H1 (cell line): ENCODE measurements at places on chromosomes 12 and 14.
A peak's percentile ranks its signal among the peaks of the same experiment; 100 is the strongest.

DNA sequence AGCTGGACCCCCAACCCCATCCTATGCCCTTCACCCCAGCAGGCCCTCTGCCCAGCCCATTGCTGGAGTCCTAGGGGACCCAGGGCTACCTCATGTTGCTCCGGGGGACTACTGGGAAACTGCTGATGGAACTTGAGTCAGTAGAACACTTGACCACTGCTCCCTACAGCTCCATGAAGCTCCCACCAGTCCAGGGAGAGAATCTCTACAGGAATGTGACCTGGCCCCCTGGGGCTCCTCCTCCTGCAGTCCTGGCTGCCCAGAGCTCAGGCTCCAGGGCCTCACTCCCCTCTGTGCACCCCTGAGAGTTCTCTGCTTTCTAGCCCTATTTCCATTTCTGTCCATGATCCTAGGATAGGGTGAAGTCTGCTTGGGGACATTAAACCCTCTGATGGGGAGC is 10.8 kb upstream of the AQP2 start:
- H3K27me3 ChIP-seq, result 0 out of 2 replicates have a peak, but pooled peaks cover 3% of the 10 kb centered on the region
- H3K4me1 ChIP-seq, result peaks cover 4% of the 10 kb centered on the region

DNA sequence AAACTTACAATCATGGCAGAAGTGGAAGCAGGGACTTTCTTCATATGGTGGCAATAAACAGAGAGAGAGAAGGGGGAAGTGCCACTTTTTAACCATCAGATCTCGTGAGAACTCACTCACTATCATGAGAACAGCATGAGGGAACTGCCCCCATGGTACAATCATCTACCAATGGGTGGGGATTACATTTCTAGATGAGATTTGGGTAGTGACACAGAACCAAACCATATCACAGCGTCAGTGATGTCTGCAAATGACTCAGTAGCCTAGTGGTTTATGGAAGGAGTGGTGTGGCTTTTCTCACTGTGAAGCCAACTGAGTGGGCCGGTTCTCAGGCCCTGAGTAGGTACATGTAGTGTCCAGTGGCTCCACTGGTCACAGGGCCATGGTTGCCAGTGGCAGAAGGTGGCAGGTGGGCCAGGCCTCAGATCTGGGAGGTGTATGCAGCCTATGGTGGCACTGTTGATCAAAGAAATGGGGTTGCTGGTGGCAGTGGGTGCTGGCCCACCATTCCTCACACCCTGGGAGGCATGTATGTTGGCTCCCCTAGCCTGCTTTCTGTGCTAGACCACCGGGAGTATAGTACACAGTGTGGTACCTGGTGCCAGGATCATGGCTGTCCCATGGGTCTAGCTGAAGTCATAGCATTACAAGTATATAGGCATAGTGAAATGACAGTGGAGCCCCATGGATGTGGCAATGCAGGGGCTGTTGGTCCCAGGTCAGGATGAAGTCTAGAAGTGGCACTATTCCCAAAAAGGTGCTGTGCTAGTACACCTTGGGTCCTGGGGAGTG is 191.9 kb downstream of the NUBPL start:
- H3K36me3 ChIP-seq, result no peaks in the 10 kb centered on the region
- DNase-seq, result no peak
- no peaks in the 10 kb centered on the region for H3K27me3 ChIP-seq

GRCh38 chr12:92185052-92185451 is 39.4 kb upstream of the BTG1 start:
- H3K27me3 ChIP-seq, result no peaks in the 10 kb centered on the region
- H3K36me3 ChIP-seq, result no peaks in the 10 kb centered on the region
- no peak overlapping the region for H3K27ac ChIP-seq
- H3K4me3 ChIP-seq, result no peak overlapping the region

DNA sequence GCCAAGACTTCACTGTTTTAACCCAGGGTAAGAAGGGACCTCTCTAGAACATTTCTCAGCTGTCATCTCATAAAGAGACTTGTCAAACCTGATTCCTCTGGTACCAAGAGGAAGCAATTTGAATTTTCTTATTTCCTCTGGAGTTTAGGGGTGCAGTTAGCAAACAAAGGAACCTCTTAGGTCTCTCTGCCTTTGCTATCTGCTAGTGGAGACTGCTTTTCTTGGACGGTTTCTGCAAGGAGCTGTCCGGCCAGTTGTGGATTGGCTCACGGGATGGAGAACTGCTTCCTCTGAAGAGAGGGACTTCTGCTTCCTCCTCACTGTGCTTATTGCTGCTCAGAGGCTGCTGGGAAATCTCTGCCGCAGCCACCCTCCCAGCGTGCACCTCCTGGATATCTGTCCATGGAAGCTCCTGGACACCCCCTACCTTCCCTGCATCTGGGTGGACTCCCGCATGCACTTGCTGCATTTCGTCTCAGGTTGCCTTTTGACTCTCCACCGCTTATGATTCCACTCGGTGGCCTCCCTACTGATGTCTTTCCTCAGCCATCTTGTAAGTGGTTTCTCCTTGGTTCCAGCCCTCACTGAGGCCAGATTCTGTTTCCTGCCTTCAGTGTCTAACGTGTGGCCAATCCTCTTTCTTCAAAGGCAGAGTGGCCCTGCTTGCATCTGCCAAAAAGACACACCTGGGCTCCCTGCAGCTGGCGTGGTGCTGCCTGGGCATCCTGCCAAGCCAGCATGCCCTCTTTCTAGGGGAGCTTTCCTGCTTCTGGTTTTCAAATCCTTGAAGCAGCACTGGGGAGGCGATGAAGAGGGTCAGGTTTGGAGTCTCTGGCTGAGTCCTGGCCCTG is 187.3 kb downstream of the CHST11 start:
- no peak overlapping the region for H3K4me3 ChIP-seq
- DNase-seq, result no peak
- H3K27me3 ChIP-seq, result no peaks in the 10 kb centered on the region
- no peak overlapping the region for H3K27ac ChIP-seq
- no peaks in the 10 kb centered on the region for H3K4me1 ChIP-seq
- H3K36me3 ChIP-seq, result no peaks in the 10 kb centered on the region

DNA sequence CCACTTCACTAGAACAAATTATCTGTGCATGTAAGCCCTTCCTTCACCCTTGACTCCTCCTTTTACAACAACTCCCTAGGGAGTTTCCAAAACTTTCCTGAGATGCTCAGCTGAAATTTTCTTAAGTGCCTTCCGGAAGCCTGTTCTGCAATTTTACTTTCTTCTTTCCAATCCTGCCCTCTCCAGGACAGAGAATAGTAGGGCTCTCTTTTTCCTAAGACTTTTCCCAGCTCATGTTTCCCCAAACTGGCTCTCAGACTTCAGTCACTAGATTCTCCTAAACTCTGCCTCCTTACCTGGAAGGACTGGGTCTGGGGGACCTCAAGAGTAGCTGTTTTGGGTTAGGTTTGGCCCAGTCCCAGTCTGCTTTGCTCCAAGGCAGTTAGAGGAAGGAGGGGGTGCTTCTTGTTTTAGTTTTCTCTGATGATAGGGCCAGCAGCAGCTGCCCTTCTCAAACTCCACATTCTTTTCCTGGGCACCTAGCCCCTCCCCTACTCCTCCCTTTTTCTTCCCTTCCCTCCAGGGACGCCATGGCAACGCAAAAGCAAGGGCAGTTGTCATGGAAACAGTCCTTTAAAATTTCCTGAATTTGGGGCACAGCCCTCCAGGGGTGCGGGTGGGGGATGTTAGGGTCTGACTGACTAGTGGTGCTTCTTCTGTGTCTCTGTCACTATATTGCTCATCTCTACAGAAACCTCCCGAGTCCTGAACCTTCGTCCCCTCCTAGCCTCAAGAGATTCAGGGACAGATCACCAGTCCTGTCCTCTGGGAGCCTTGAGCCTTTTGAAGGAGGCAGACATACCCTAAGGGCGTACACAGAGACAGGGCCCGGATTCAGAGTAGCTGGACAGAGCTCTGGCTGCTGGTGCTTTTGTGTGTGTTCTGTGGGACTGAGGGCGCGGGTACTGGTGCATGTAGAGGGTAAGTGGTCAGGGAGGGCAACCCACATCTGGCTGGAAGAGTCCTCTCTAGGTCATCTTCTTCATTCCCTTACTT is 17.0 kb downstream of the PPP1R1A start:
- no peak overlapping the region for H3K27ac ChIP-seq
- no peak for DNase-seq
- H3K4me3 ChIP-seq, result no peak overlapping the region
- no peaks in the 10 kb centered on the region for H3K36me3 ChIP-seq

- 0 out of 2 replicates have a peak, but pooled peaks cover 2% of the 10 kb centered on the region for H3K27me3 ChIP-seq
- H3K36me3 ChIP-seq, result peaks cover 2% of the 10 kb centered on the region; the same call in 1 of the 2 replicates
- peak; percentile 84 for DNase-seq
- peak overlapping the region; percentile 94 for H3K4me3 ChIP-seq
Observed at GRCh38 chr12:55926738-55927587, 731 bp downstream of the PYM1 start.

- H3K4me3 ChIP-seq, result no peak overlapping the region
- H3K36me3 ChIP-seq, result no peaks in the 10 kb centered on the region
- H3K27me3 ChIP-seq, result no peaks in the 10 kb centered on the region
- H3K27ac ChIP-seq, result no peak overlapping the region
- H3K4me1 ChIP-seq, result no peaks in the 10 kb centered on the region
- DNase-seq, result no peak
Observed at GRCh38 chr12:14514946-14515345, 52.7 kb downstream of the PLBD1 start.

- H3K27me3 ChIP-seq, result no peaks in the 10 kb centered on the region
- H3K4me1 ChIP-seq, result no peaks in the 10 kb centered on the region
- peaks cover 2% of the 10 kb centered on the region; the same call in 1 of the 2 replicates for H3K36me3 ChIP-seq
- no peak overlapping the region for H3K27ac ChIP-seq
Observed at GRCh38 chr12:49797449-49797776, 30.8 kb downstream of the NCKAP5L start.

DNA sequence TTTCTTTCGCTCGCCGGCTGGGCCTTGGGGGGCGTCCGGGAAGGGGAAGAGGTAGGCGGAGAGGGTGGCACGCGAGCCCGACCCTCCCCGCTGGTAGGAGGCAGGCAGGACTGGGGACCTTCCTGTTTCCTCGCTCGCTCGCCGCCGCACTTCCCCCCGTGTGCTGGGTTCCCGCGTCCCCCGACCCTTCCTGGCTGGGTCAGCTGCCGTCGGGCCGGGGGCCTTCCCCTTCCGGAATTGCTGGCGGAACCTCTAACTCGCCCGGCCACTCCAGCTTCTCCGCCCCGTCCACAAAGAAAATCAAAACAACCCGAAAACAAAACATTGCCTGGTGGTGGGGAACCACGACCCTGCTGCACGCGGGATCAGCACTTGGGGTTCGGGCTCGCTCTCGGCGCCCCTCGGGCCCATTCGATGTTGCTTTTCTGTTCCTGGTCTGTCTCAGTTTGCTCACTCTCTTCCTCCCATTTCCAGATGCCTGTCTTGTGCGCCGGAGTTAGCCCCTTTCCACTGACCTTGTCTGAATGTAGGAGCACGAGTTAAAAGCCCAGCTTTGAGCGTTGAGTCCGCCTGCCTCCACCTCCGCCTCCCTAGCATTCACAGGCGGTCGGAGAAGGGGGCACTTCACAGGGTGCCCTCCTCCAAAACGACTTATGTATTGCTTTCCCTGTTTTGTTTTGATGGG is 581 bp downstream of the PAPOLA start:
- H3K4me3 ChIP-seq, result peak overlapping the region; percentile 94
- H3K27ac ChIP-seq, result peak overlapping the region; percentile 97
- no peaks in the 10 kb centered on the region for H3K27me3 ChIP-seq
- no peaks in the 10 kb centered on the region for H3K36me3 ChIP-seq
- no peaks in the 10 kb centered on the region for H3K4me1 ChIP-seq
- DNase-seq, result no peak

DNA sequence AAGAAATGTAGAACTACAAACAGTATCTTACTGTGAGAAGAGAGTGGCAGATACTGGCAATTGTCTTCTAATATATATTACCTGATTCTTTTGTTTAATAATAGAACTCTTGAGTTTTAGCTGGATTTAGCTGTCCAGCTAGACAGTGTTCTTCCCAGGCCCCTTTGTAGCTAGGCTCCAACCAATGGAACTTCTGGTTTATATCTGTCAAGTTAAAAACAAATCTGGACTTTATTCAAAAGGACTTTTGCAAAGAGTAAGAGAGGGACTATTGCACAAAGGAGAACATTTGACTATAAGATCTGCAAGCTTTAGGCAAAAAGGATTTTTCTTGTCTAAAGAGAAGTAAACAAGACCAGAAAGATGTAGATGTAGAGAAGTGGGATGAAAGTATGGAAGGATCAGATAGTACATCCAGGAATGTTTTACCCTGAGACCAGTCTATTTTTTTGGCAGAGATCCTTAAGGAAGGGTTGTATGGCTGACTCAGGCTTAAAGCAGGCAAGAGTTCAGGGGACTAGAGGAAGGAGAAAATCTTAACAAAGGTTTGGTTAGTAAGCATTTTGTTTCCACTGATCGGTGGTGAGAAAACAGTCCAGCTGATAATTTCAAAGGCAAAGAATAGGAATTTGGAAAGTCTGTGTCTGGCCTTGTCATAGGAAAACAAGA is 111.1 kb upstream of the PLEKHA5 start:
- H3K4me3 ChIP-seq, result no peak overlapping the region
- no peaks in the 10 kb centered on the region for H3K36me3 ChIP-seq
- no peak for DNase-seq
- no peaks in the 10 kb centered on the region for H3K27me3 ChIP-seq
- H3K27ac ChIP-seq, result no peak overlapping the region
- H3K4me1 ChIP-seq, result no peaks in the 10 kb centered on the region; the same call in 1 of the 2 replicates

- DNase-seq, result no peak
- H3K4me3 ChIP-seq, result no peak overlapping the region
- H3K4me1 ChIP-seq, result peaks cover 5% of the 10 kb centered on the region; the same call in 1 of the 2 replicates
- H3K36me3 ChIP-seq, result no peaks in the 10 kb centered on the region; the same call in 1 of the 2 replicates
Observed at GRCh38 chr12:32889011-32889760, 7.4 kb downstream of the PKP2 start.

DNA sequence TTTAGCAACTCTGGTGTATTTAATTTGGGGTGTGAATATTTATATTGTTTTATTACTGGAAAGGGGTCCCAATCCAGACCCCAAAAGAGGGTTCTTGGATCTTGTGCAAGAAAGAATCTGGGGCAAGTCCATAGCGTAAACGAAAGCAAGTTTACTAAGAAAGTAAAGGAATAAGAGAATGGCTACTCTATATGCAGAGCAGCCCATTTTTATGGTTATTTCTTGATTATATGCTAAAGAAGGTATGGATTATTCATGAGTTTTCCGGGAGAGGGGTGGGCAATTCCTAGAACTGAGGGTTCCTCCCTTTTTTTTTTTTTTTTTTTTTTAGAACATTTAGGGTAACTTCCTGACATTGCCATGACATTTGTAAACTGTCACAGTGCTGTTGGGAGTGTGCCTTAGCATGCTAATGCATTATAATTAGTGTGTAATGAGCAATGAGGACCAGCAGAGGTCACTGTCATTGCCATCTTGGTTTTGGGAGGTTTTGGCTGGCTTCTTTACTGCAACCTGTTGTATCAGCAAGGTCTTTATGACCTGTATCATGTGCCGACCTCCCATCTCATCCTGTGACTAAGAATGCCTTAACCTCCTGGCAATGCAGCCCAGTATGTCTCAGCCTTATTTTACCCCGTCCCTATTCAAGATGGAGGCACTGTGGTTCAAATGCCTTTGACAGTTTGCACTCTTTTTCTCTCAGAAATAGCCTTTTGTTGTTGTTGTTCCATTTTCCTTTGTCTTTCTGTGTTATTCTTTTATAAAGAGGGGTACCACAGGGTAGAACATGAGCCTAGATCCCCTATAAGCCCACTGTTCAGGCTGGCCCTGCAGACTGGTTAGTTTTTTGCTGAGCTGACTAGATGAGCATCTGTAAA is 75.5 kb upstream of the DCD start:
- no peak overlapping the region for H3K4me3 ChIP-seq
- H3K27ac ChIP-seq, result no peak overlapping the region
- no peak for DNase-seq
- H3K27me3 ChIP-seq, result no peaks in the 10 kb centered on the region
